Chondrocyte (in vitro differentiated cells): ENCODE measurements at places on chromosomes 6 and 20. TPM values are rescaled to one million over a fixed set of nuclear protein-coding genes. Genes with fewer than 3 reads are reported as not detected.

- H3K27ac ChIP-seq = no peak overlapping the region
- DNase-seq = no peak
- peaks cover 19% of the 10 kb centered on the region for H3K4me1 ChIP-seq
Observed at GRCh38 chr6:26380256-26380655, 2.7 kb upstream of the BTN2A2 start.

GRCh38 chr6:37515712-37516075 is 16.0 kb upstream of the CCDC167 start:
- peak; percentile 47 for DNase-seq
- H3K4me3 ChIP-seq = no peak overlapping the region
- no peaks in the 10 kb centered on the region for H3K36me3 ChIP-seq
- peaks cover 21% of the 10 kb centered on the region for H3K4me1 ChIP-seq
- peaks cover 28% of the 10 kb centered on the region for H3K27me3 ChIP-seq

DNA sequence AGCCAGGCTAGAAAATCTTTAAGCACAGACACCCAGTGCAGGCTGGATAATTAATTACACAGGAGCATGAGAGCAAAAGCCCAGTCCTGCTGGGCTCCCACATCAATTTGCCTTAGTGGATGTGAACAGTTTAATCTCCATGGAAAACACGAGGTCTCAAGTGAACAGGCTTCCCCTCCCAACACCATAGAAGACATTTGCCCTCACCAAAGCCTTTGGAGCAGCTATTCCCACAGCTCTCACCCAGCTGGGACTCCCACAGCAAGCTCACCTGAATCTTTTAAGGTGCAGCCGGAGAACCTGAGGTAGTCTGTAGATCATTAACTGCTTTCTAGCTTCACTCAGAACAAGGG is 12.0 kb downstream of the TOMM6 start:
- H3K36me3 ChIP-seq = peaks cover 2% of the 10 kb centered on the region
- no peak for DNase-seq
- no peaks in the 10 kb centered on the region for H3K4me1 ChIP-seq
- H3K4me3 ChIP-seq = no peak overlapping the region
- H3K27me3 ChIP-seq = no peaks in the 10 kb centered on the region
- no peak overlapping the region for H3K27ac ChIP-seq

DNA sequence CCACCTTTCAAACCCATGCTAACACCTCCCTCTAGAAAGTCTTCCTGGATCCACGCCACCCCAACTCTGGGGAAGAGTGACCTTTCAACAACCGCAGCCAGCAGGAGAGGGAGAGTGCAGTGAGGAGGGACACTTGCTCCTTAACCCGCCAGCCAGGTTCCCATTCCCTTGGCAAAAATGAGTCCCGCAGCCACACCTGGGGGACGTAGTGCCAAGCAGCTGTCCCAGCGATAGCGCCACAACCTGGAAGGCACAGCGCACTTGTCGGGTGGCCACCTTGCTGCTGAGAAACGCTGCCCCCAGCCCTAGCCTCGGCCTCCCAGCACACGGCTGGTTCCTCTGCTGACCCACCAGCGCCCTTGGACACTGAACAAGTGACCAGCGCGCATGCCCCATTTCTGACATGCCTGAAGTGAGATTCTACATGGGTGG is 119.3 kb downstream of the JPH2 start:
- no peaks in the 10 kb centered on the region for H3K36me3 ChIP-seq
- peaks cover under 1% of the 10 kb centered on the region for H3K4me1 ChIP-seq
- no peak overlapping the region for H3K27ac ChIP-seq
- DNase-seq = no peak

Gene TCF21
- not detected in 3 replicates for total RNA-seq

- no peaks in the 10 kb centered on the region for H3K36me3 ChIP-seq
- H3K27ac ChIP-seq = no peak overlapping the region
Observed at GRCh38 chr20:11124849-11125505, 451.2 kb upstream of the JAG1 start.

Gene SIRPB2
- not detected in 3 replicates for total RNA-seq

DNA sequence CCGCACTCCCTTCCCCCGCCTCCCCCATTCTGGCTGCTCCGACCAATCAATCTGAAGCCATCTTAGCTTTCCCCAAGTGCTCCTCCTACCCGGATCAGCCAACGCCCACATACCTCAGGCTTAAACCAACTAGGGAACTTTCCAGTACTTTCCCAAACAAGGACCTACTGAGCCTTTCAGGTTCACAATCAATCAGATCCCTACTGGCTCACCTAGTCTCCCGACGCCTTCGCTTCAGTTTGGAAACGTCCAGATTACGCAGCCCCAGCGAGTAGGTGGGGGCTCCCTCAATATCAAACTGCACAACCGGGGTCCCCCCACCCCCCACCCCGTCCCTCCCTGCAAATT is 432 bp downstream of the HSPA1L start:
- no peaks in the 10 kb centered on the region for H3K36me3 ChIP-seq
- peak overlapping the region; percentile 91 for H3K4me3 ChIP-seq
- no peak for DNase-seq
- H3K27me3 ChIP-seq = no peaks in the 10 kb centered on the region

- H3K27ac ChIP-seq = peak within 1 kb of the TSS; percentile 91
- H3K27me3 ChIP-seq = peaks cover 31% of the 10 kb centered on the region
- no peaks in the 10 kb centered on the region for H3K36me3 ChIP-seq
- peaks cover 12% of the 10 kb centered on the region for H3K4me1 ChIP-seq
- H3K4me3 ChIP-seq = peak within 1 kb of the TSS; percentile 94
Observed at GRCh38 chr6:82363428-82364086, at the start of gene TPBG. TPBG (plus strand) TSS chr6:82363817; CDS start chr6:82364962, 1,145 bp downstream.

Gene ENPP1
- 8.1 to 23.6 TPM (median 8.6 TPM) in 3 replicates for total RNA-seq

Gene SPATA2
- 5.6 to 6.5 TPM (median 5.9 TPM) in 3 replicates for total RNA-seq

- H3K4me3 ChIP-seq = no peak overlapping the region
- H3K4me1 ChIP-seq = peaks cover 19% of the 10 kb centered on the region
- H3K27me3 ChIP-seq = no peaks in the 10 kb centered on the region
- DNase-seq = no peak
- H3K27ac ChIP-seq = no peak overlapping the region
Observed at GRCh38 chr6:128482642-128483041, 37.8 kb downstream of the PTPRK start.

DNA sequence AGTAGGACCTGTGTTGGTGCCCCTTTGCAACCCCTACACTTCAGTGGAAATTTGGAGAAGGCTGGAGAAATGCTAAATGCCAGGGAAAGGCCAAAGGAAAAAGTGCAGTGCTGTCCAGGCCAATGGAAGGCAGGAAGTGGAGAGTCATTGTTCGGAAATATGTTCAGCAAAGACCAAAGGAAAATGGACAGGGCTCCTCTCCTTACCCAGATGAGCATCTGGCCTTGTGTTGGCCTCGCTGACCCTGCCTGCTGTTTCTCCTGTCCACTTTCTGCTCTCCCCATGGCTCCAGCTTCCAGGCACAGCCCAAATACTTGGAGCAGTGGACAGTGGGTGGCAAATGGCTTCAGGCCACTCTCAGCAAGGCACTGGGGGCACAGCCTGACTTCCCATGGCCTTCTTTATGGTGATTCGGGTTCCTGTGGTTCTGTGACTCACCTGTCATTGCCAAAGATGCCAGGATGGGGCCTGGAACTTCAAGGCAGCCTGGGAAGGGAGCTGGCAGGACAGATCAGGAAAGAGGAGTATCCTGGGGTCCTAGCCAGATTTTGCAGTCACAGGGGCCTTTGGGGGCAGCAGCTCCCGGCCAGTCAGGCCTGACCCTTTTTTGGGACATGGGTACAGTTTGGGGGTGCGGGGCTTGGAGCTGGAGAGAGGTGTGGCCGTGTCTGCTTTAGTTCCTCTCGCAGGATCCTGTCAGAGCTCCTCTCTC is 190.9 kb upstream of the SLC24A3 start:
- no peaks in the 10 kb centered on the region for H3K27me3 ChIP-seq
- no peak overlapping the region for H3K4me3 ChIP-seq
- peaks cover 8% of the 10 kb centered on the region for H3K4me1 ChIP-seq
- DNase-seq = no peak

GRCh38 chr6:96853083-96853482 is 15.8 kb upstream of the GPR63 start:
- DNase-seq = no peak
- no peaks in the 10 kb centered on the region for H3K4me1 ChIP-seq
- H3K27ac ChIP-seq = no peak overlapping the region
- peaks cover 25% of the 10 kb centered on the region for H3K27me3 ChIP-seq
- H3K4me3 ChIP-seq = no peak overlapping the region

Gene ZSCAN9
- total RNA-seq = 12.1 to 13.0 TPM (median 12.8 TPM) in 3 replicates

GRCh38 chr6:11731423-11731822 is 47.2 kb downstream of the ADTRP start:
- H3K36me3 ChIP-seq = no peaks in the 10 kb centered on the region
- H3K4me1 ChIP-seq = peaks cover 31% of the 10 kb centered on the region
- no peak overlapping the region for H3K4me3 ChIP-seq
- H3K27ac ChIP-seq = peak overlapping the region; percentile 98

DNA sequence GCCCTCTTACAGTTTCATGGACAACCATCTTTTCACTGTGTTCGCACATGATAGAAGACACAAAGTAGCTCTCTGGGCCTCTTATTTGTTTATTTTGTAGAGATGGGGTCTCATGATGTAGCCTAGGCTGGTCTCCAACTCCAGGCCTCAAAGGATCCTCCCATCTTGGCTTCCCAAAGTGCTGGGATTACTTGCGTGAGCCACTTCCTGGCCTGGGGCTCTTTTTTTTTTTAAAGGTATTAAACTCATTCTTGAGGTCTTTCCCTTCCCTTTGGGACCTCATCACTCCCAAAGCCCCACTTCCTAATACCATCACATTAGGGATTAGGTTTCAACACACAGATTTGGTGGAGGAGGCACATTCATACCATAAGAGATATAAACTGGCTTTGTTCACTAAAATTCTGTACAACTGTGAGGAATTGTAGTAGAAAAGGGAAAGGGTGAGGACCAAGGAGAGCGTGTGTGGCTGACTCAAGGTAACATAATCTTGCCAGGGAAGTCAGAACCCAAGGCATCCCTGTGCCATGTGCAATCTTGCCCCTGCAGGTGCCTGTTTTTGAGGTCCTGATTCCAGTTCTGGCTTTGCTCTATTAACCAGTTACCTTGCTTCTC is 45.5 kb downstream of the EIF2S2 start:
- H3K27me3 ChIP-seq = no peaks in the 10 kb centered on the region
- peaks cover 37% of the 10 kb centered on the region for H3K4me1 ChIP-seq
- no peak for DNase-seq
- H3K36me3 ChIP-seq = peaks cover 3% of the 10 kb centered on the region
- no peak overlapping the region for H3K27ac ChIP-seq

GRCh38 chr20:18815194-18815942 is 1.8 kb downstream of the SCP2D1 start:
- no peak overlapping the region for H3K4me3 ChIP-seq
- no peak overlapping the region for H3K27ac ChIP-seq
- no peaks in the 10 kb centered on the region for H3K36me3 ChIP-seq
- no peaks in the 10 kb centered on the region for H3K27me3 ChIP-seq
- H3K4me1 ChIP-seq = no peaks in the 10 kb centered on the region

DNA sequence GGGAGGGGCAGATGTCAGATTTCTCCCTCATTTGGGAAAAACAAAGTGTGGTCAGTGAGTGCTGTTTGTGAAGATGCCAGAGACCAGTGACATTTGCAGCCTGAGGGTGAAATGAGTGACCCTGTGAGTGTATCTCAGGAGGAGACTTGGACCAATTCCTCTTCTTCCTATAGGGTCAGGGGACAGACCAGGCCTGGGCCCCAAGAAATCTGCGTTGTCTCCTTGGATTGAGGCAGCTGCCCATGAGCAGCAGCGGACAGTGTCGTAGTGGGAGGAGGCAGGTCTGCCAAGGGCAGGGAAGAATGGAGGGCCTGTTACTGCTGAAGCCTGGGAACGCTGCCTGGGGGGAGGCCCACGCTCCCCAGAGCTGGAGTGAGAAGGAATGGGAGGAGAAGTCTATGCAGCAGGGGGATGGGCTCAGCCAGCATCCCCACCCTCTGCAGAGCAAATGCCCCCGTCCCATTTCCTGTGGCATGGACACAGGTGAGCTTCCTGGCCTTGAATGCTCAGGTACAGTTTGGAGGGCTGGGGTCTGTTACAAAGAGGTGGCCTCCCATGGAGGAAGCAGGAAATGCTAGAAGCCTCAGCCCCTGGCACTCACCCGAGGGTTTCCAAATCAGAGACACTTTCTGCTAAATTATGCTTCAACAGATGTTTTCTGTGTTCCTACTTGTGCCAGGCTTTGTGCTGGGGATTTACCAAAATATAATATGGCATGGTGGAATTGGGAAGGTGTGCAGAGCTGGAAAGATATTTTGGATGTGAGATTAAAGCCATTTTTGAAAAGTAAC is 29.8 kb downstream of the DAAM2 start:
- peaks cover 81% of the 10 kb centered on the region for H3K4me1 ChIP-seq
- DNase-seq = no peak
- peak overlapping the region; percentile 93 for H3K27ac ChIP-seq
- H3K4me3 ChIP-seq = peak overlapping the region; percentile 73

Gene COL9A1
- total RNA-seq = 0.27 to 0.69 TPM in 2 of 3 replicates, not detected in the other

Gene EYA2
- total RNA-seq = 0.23 to 0.32 TPM in 2 of 3 replicates, not detected in the other

Gene ENPP4
- 3.5 to 4.9 TPM (median 4.4 TPM) in 3 replicates for total RNA-seq

DNA sequence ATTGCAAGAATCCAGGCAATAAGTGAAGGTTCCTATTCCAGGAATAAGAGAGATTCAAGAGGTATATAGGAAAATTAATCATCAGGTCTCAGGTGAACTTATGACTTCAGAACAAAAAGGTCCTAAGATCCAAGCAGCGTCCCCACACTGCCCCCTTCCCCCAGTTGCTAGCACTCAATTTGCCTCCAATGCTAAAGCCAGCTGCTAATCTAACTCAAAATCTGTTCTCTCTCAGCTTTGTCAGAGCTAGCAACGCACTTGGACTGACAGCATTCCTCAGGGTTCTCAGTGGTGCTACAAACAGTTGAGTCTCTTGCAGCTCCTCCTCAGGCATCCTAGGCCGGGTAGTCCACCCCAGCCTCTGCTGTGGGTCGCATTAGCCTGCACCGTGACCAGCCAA is 148.3 kb downstream of the RFX6 start:
- no peaks in the 10 kb centered on the region for H3K4me1 ChIP-seq
- no peaks in the 10 kb centered on the region for H3K36me3 ChIP-seq
- DNase-seq = no peak
- H3K4me3 ChIP-seq = no peak overlapping the region

Gene NKAIN4
- 2.2 to 3.1 TPM (median 3.0 TPM) in 3 replicates for total RNA-seq

GRCh38 chr6:20691185-20691584 is 156.9 kb downstream of the CDKAL1 start:
- no peak overlapping the region for H3K27ac ChIP-seq
- no peaks in the 10 kb centered on the region for H3K27me3 ChIP-seq
- DNase-seq = no peak
- H3K36me3 ChIP-seq = no peaks in the 10 kb centered on the region
- no peak overlapping the region for H3K4me3 ChIP-seq

- H3K36me3 ChIP-seq = no peaks in the 10 kb centered on the region
- no peak overlapping the region for H3K4me3 ChIP-seq
- no peak for DNase-seq
Observed at GRCh38 chr6:133380047-133380446, 138.9 kb downstream of the EYA4 start.

Gene SIRPD
- not detected in 3 replicates for total RNA-seq

Gene BTNL2
- not detected in 3 replicates for total RNA-seq

Gene VSX1
- total RNA-seq = not detected in 3 replicates

Gene TRIM31
- not detected in 3 replicates for total RNA-seq

Gene ADTRP
- 0.35 to 1.3 TPM (median 0.77 TPM) in 3 replicates for total RNA-seq

GRCh38 chr20:1827974-1828785 is 67.0 kb upstream of the SIRPA start:
- peaks cover 40% of the 10 kb centered on the region for H3K4me1 ChIP-seq
- no peak overlapping the region for H3K27ac ChIP-seq
- H3K36me3 ChIP-seq = peaks cover 2% of the 10 kb centered on the region
- no peaks in the 10 kb centered on the region for H3K27me3 ChIP-seq

- no peaks in the 10 kb centered on the region for H3K36me3 ChIP-seq
- DNase-seq = no peak
- no peak overlapping the region for H3K4me3 ChIP-seq
- H3K4me1 ChIP-seq = no peaks in the 10 kb centered on the region
Observed at GRCh38 chr20:59781226-59781625, 152.2 kb downstream of the SYCP2 start.

Gene PFDN4
- total RNA-seq = 17.3 to 23.5 TPM (median 18.6 TPM) in 3 replicates
